ENCODE measurements at places on chromosomes 3 and 15.
A peak's percentile ranks its signal among the peaks of the same experiment; 100 is the strongest.

DNA sequence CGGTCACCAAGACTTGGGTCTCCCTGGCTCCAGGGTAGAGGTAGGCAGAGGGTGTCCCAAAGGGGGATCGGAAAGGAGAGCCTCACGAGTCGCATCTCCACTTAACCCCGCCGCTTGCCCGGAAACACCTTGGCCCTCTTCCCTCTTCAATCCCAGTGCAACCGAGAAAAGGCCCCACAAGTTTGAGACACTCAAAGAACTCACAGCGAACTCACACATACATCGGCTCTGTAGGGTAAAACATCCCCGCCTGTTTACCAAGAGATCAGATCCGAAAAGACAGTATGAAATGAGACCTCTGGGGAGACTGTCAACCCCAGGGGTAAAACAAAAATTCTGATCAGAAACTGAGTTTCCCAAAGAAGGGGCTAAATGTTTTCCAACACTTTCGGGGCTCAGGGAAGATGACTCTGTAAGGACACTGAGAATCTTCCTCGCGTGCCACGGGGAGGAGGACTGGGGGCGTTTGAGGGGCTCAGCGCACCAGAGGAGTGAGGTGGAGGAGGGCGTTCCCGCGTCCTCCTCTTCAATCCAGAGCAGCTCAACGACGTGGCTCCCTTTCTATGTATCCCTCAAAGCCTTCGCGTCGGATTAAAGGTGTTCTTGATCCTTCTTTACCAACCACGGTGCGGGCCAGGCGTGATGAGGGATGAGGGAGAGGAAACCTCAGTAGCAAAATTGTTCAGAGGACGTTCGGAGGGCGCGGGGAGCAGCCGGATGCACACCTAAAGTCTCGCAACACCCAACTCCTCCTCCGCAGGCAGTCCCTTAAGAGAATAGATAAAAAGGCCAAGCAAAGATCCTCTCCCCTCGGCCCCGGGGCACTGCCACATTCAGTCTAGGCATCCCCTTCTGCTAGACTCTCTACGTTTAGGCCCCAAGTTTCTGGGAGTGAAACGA, 3.7 kb downstream of the WNT5A start:
- peak; percentile 40 for DNase-seq

DNA sequence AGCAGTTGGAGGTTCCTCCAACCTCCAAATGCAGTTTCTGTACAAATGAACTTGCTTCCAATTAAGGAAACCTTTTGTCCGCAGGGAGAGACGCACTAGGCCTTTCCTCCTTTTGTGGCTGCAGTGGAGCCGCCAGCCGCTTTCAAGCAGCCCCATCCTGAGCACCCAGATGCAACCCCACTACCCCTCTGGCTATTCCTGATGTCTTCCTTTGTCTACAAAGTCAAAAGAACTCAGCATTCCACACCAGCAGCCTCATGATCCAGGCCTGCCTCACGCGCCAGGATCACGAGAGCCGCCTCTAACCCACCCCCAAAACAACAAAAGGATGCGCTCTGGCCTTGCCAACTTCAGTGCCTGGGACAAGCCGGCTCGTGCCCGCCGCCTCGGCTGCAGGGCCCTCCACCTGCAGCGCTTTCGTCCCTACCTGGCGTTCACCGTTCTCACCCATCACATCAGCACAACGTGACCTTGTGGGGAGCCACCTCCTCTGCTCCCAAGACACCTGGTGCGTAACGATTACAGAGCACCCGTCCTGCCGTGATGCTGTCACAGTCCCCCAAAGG, 48.2 kb upstream of the MUC4 start:
- DNase-seq: no peak

- no peak for DNase-seq
These were observed 8.7 kb upstream of the CAMK1 start for GRCh38 chr3:9778143-9779074.

DNA sequence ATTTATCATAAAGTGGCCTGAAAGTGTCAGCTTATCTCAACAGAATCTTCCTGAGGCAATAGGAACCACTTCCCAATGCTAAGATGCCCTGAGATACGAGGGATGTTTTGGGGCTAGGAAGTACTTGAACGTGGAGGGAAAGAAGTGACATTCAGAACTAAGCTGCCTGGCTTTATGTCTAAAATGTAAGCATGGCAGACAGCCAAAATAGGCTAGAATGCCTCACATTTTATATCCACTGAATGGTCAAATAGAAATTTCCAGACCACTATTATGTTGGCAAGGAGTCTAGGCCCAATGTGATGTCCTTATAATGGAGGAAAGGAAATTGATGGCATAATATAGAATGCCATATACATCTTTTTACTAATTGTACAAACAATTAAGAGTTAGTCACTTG, 154.9 kb downstream of the PEX5L start:
- peak; percentile 27 for DNase-seq

DNA sequence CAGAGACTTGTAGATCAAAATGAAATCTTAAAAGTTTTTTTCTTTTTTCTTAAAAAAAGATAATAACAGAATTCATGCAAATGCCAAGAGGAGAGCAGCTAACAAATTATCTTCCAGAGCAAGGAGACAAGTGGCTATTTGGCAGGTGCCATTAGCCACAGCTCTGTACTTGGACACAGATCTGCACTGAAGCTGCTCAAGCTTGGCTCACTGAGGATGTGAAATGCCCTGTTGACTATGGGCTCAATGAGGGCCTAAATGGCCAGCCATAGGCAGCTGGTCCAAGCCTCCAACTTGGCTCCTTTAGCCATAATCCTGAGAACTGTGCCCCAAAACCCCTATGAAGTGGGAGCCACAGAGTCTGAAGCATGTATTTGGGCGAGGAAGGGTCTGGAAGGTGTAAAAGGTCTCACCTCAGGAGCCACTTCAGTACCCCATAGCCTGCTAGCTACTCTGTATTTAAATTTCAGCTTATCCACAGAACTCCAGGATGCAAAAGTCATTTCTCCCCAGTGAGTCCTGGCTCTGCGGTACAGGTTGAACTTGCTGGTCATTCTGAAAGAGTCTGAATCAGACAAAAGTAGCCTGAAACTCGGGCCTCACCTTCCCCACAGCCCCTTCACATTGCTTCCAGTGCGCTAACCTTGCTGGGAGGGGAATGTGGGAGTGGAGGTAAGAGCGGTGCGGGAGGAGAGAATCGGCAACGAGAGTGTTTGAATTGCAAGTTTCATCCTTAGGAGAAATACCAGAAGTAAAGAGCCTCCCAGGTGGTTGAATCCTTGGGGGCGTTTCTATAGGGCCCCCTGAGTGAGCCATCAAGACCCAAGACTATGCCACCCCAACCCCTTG, 48.0 kb downstream of the ZIC4 start:
- DNase-seq: no peak

GRCh38 chr3:140712301-140712700, 34.4 kb downstream of the TRIM42 start:
- DNase-seq: no peak

GRCh38 chr3:15997274-15997943, 177.1 kb upstream of the GALNT15 start:
- DNase-seq: no peak

DNA sequence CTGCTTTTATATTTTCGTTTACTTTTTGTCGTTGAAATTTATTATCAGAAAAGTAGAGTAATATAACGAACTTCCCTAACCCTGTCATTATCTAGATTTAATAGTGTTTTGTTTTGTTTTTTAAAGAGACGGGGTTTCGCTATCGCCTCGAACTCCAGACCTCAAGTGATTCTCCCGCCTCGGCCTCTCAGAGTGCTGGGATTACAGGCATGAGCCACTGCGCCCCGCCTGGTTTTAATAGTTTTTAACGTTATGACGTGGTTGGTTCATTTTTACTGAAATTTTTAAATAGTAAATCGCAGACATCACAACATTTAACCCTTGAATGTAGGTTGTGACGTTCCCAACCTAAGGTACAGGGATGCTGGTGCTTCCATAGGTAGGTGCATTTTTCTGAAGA, 1.0 kb downstream of the NGRN start:
- peak; percentile 29 for DNase-seq

DNA sequence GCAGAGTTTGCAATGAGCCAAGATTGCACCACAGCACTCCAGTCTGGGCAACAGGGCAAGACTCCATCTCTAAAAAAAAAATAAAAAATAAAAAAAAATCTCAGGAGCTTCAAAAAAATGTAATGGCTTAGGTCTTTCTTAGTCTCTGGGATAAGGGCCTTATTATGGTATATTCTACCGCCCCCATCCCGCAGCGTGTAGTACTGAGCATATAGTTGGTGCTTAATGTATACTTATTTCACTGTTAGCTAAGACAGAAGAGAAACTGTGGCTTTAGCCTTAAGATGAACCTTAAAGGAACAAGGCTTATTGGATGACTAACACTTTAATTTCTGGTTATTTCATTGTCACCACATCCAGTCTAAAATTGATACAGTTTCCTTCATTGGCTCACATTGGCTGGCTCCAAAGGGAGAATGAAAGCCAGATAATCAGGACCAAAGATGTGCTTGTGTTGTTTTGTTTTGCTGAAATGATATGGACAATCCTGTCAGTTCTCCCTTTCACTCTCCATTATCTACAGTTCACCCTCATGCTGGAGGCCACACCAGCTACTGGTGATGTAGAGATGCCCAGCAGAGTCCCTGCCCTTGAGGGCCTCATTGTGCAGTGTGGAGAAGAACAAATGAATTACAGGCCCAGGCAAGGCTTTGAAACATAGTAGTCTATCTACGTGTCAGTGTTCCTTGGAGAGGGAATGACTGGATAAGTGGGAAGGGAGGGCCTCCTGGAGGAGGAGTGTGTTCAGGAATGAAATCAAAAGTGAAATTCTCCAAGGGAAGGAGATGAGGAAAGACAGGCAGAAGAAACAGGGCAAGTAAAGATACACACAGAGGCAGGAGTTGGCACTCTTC, 17.4 kb upstream of the RAF1 start:
- no peak for DNase-seq
